Pons (tissue), 1 donor: ENCODE measurements at places on chromosomes 12 and 14.

- peak; percentile 71 for DNase-seq
These were observed 18.4 kb downstream of the OLR1 start for GRCh38 chr12:10153271-10154144.

GRCh38 chr14:56297449-56297848 lies 179.2 kb downstream of the PELI2 start:
- DNase-seq: no peak

GRCh38 chr14:99441157-99441870 lies 39.3 kb downstream of the SETD3 start:
- DNase-seq: no peak

GRCh38 chr12:126030573-126030972 lies 965.3 kb downstream of the AACS start:
- DNase-seq: no peak

GRCh38 chr12:92571844-92572543 lies 130.8 kb upstream of the PLEKHG7 start:
- DNase-seq: no peak

- DNase-seq: no peak
These were observed 3.7 kb downstream of the CLEC4A start for GRCh38 chr12:8127138-8127537.

DNA sequence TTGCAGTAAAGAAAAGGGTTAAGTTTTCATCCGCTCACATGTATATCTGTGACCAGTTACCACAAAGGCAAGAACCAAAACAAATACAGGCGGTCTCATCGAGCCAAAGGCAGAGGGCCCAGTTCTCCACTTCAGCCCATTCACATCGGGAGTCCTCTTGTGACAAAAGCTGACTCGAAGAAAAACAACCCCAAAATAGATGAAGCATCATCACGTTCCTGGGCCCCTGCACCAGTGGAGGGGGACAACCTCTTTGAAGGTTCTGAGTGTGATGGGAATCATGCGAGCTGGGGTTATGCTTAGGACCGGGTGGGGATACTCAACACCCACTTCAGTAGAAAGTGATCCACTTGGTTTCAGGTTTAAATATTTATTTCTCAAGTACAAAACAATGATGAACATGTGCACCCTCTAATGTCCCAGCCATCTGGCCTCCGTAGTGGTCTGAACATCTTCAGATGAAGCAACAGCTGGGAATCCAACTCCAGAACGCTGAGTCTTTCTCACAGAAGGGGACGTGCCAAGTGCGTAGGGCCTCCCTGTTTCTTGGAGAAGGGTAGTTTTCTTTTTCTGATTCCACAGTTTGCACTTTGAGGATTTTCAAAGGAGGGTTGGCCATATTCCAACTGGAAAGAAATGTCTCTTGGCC lies 8.4 kb downstream of the GSC start:
- no peak for DNase-seq

GRCh38 chr12:86196465-86196864 lies 59.7 kb downstream of the MGAT4C start:
- DNase-seq: no peak

DNA sequence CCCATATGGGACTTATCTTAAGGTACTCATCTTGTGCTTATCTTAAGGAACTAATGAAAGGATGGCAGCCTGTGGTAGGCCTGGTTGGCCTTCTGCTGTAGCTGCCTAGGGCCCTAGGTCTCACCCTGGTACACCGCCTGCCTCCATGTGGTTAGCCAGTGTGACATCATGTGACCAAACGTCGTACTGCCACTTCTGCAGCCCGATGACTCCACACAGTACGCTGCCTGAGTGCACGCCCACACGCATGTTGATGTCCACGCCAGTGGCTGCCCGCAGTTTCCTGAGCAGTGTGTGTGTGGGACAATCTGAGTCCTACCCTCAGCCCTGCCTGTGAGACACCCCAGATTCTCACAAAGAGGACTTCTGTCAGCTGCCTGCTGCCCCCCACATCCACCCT lies 5.1 kb downstream of the ADCY4 start:
- peak; percentile 58 for DNase-seq

DNA sequence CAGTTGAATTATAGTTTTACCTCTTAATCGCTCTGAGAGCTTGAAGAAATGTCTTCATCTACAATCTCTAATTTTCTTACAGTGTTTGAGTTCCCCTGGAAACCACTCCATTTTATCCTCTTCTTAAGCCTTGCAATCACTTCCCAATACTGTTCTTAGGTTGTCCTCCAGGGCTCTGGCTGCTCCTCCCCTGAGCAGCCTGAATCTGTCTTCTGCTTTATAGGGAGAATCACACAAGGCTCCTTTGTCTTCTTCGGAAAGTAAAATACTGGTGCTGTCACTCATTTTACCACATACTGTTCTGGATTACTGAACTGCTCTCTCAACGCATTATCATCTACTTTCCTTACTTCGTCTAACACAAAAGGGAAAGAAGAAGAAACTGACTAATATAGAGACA lies 133.7 kb downstream of the MDGA2 start:
- no peak for DNase-seq

DNA sequence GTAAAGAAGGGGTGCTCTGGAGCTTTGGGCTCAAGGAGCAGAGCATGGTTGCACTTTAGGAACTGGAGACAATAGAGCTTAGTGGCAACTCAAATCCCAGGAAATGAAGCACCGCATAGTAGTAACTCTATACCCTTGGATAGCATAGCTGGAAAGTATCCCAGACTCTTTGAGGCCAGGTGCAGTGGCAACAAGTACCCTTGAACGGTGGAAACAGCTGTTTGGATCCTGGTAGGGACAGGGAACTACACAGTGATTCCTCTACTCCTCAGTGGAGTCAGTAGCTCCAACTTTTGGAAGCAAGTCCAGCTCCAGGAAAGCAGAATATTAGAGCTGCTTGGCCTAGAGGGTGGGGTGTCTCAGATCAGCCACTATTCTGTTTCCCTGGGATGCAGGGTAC lies 129.0 kb upstream of the WSCD2 start:
- DNase-seq: no peak

- DNase-seq: no peak
These were observed 135.6 kb downstream of the SLC25A21 start for GRCh38 chr14:37036669-37037341.

DNA sequence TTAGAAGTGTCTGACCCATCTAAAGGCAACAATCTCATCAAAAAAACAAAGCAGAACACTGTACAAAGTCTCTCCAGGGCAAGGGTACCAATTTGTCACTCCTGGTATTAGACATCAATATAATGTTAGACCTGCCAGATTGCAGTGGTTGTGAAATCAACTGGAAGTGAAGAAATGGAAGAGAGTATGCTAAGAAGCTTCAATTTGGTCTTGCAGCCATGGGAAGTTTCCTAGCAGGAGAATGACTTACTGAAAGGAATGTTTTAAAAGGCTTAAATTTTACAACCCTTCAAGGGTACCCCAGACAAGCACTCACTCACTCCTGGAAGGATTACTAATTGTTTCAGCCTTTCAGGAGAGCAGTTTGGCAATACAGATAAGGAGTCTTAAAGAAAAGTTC lies 18.9 kb downstream of the LLPH start:
- DNase-seq: no peak

DNA sequence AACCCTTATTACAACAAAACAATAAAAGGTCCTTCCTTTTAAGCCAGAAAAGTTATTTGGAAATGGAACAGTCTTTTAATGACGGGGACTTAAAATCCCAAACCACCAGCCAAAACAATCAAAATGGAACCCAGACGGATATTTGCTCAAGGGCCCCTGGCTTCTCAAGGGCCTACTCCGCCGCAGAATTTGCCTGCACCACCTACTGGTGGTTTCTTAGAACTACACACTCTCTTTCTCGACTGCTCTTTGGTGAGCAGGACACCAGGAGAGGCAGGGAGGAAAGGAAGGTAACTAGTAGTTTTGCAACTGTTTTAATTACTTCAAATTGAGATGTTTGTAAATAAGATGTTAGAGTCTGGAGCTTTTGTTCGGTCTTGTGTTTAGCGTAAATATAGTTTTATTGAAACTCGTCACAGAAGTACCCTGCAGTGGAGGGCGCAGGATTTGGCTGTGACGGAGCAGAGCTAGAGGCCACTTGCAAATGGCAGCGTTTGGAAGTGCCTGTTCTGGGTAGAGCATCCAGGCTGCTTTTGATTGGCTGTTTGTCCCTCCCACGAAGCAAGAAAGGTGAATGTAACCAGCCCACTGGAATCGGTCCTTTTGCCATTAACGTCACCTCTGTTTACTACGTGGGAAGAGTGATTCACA lies 238.5 kb downstream of the CACNA1C start:
- no peak for DNase-seq

GRCh38 chr14:34676516-34677211 lies 37.7 kb downstream of the CFL2 start:
- DNase-seq: no peak

GRCh38 chr12:110936367-110937103 lies 16.2 kb upstream of the MYL2 start:
- no peak for DNase-seq

DNA sequence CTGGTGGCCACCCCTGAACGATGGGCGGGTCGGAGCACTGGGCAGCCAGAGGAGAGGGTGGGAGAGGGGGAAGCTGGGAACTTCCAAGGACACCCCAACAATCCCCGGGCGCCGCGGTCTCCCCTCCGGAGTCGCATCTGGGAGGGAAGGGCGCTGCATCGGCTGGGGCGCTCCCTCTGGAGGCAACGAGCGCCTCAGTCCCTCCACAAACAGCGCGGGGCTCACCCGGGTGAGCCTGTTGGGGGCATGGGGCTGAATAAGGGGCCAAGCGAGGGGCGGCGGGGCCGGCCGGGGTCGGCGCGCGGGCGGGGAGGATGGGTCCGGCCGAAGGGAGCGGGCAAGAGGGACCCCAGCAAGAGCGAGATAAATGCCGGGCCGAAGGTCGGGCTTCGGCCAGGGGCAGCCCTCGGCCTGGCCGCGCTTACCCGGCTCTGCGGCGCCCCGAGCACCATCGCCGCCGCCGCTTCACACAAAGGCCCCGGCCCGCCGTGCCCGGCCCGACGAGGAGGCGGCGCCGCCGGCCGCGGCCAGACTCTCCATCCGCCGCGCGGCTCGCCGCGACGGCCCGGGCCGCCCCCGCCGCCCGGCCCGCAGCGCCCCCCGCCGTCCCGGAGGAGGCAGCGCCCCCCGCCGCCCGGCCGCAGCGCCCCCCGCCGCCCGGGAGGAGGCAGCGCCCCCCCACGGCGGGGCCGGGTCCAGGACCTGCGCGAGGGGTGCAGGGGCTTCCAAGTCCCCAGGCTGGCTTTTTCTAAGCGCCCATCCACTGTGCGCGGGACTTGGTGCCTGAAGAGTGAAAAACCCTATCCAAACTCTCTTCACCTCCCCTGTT lies at the start of gene ZBTB39:
ZBTB39 (minus strand) TSS at position 567 of the 829 bp plus-strand sequence. CDS start 1,629 bp downstream, outside the sequence.
- DNase-seq: no peak

DNA sequence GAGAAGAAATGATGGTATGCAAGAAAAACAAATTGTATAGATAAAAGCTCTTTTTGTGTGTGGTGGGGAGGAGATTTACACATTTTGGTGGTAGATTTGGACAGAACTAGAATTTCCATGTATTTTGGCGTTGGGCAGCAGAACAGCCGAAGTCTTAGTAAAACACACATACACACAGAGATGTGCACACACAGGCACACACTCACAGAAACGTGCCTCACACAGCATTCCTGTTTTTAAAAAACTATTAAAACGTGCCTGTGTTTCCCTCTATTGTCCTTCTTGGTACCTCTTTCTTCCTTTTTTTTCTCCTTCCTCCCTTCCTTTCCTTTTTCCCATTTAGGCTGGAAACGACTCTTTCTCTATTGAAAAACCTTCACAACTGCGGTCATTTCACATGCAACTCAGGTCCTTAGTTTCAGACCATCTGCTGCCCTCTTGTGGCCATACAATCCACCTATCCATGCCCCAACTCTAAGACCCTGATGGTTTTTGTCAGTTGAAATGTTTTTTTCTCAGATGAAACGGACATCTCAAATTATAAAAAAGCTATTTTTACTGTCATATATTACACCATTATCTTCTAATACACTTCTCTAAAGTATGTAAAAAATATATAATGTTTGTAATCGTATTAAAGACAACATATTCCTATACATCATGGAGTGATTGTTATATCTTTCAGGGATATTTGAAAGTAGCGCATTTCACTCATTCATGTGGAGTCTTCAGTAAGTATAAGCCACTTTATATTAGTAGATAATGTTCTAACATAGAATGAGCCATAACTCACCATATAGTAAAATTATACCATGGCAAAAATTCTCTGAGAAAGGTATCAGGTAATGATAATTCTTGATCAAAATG lies 386.7 kb upstream of the NOVA1 start:
- peak; percentile 83 for DNase-seq

DNA sequence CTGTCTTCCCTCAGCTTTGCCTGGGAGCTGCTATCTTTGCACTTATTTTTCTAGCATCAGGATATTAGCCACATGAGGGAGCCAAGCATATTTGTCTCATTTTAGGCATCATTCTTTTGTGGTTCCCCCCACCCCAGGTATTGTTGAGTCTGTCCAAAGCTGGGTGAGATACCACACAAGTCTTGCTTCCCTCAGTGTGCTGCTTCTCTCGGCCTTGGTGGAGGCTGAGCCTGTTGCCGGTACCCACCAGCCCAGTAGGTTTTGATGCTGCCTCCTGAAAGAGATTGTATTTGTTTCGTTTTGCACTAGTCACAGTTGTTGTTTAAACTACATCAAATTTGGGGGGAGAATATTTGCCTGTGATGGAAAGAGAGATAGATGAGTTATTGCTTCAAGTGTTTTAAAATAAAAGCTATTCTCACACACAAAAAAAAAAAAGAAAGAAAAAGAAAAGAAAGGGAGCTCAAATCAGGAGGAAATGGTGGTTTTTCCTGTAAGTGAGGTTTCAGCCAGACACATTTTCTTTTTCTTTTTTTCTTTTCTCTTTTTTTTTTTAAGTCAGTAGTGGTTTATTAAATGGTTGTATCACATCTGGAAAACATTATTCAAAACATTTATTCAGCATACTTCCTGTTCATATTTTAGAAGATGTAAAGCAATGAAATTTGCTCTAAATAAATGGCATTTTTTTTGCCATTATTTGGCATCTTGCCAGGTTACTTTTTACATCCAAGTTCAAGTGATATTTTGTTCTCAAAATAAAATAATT lies 58.5 kb downstream of the SLC4A8 start:
- no peak for DNase-seq

DNA sequence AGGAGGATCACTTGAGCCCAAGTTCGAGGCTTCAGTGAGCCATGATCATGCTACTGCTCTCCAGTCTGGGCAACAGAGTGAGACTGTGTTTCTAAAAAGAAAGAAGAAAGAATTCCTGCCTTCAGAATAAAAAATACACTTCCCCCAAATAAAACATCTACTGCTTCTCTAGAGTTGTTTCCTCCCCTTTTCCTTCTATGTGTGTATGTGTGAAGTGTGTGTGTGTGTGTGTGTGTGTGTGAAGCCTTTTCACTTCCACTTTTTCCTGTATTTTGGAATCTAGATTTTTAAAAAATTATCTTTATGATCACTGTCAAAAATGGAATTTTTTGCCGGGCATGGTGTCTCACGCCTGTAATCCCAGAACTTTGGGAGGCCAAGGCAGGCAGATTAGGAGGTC lies 12.6 kb upstream of the SNX6 start:
- DNase-seq: no peak
